ENCODE measurements at places on chromosomes 1 and 21. TPM values are rescaled to one million over a fixed set of nuclear protein-coding genes. Genes with fewer than 3 reads are reported as not detected.

The TCHHL1 gene
- not detected for total RNA-seq

The NCAM2 gene
- total RNA-seq, result not detected

The KCNQ4 gene
- under 0.01 TPM for total RNA-seq

The AUNIP gene
- total RNA-seq, result 4.8 TPM

The DCDC2B gene
- total RNA-seq, result not detected

The TCHH gene
- total RNA-seq, result 0.14 TPM

The RAP1A gene
- total RNA-seq, result 34.7 TPM

The S1PR1 gene
- 0.28 TPM for total RNA-seq

The RUNX3 gene
- total RNA-seq, result 0.34 TPM

The DENND4B gene
- total RNA-seq, result 23.1 TPM

The LCE2C gene
- total RNA-seq, result not detected

The TAS1R1 gene
- not detected for total RNA-seq

The CRNN gene
- 24.6 TPM for total RNA-seq

The KRTAP13-2 gene
- not detected for total RNA-seq

The GRIK1 gene
- not detected for total RNA-seq

The ASCL5 gene
- 0.07 TPM for total RNA-seq

The GBP7 gene
- total RNA-seq, result not detected

The ZSWIM5 gene
- total RNA-seq, result 0.14 TPM

The DAB1 gene
- total RNA-seq, result 0.14 TPM

The TNFSF4 gene
- total RNA-seq, result 1.4 TPM

The CDC7 gene
- total RNA-seq, result 2.3 TPM

The AIM2 gene
- not detected for total RNA-seq

The SPATA45 gene
- not detected for total RNA-seq

The DNALI1 gene
- total RNA-seq, result under 0.01 TPM

The MANEAL gene
- 1.6 TPM for total RNA-seq

The RAB25 gene
- 48.7 TPM for total RNA-seq

The SPRR2A gene
- 4.8 TPM for total RNA-seq

The SH2D1B gene
- total RNA-seq, result 0.07 TPM

The ZNF678 gene
- total RNA-seq, result 5.1 TPM

The TRPM2 gene
- total RNA-seq, result not detected

The ZFYVE9 gene
- 67.1 TPM for total RNA-seq

The OR2L13 gene
- not detected for total RNA-seq

The NCF2 gene
- total RNA-seq, result 63.9 TPM
